ENCODE measurements at places on chromosomes 3 and 15.

- DNase-seq: no peak
These were observed 30.5 kb downstream of the PCSK6 start for GRCh38 chr15:101458908-101459578.

DNA sequence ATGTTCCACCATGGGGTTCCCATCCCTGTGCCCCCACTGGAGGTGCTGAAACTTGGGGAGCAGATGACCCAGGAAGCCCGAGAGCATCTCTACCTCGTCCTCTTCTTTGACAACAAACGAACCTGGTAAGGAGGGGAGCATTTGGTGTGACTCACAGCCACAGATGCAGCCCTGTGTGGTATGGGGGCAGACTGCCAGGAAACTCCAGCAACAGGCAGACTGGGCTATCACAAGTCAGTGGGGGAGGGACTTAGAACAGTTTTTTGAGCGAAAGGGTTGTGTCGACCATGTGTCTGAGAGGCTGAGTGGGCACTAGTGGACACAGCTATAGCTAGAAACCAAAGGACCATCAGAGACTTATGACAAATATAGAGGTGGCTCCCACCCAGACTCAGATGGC lies 3.4 kb upstream of the OGG1 start:
- no peak for DNase-seq

DNA sequence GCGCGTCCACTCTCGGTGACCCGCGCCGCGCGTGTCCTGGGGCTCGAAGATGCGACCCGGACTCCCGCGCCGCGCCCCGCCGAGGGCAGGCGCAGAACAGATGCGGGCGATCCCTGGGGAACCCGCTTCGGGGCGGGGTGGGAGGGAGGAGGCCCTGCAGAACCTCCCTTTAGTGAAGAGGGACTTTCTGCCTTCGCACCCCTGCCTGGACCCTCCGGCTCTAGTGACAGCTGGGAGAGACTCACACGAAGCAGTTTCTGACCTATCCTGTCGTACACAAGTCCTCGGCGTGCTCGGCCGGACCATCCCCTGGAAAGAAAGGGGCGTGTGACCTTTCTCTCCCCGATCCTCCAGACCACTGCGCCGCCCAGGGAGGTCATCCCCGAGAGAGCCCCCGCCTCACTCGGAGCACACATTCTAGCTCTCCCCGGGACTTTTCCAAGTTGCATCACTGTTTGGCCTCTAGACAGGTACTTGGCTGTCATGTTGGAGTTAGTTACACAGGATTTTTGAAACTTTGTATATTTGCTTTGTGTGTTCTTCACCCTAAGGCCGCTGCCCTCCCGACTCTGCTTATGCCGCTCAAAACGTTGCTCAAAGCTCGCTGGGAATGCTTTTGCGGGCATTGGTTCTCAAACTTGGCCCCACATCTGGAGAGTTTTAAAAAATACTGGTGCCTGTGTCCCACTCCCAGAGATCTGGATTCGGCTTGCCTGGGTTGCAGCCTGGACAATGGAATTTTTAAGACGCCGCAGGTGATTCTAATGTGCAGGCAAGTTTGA lies 582 bp downstream of the CGNL1 start:
- no peak for DNase-seq

- no peak for DNase-seq
These were observed 1324.6 kb downstream of the NSUN3 start for GRCh38 chr3:95387242-95388021.

GRCh38 chr15:42736178-42736792 lies 643 bp downstream of the CDAN1 start:
- no peak for DNase-seq

GRCh38 chr3:70889162-70890019 lies 577.0 kb upstream of the MDFIC2 start:
- DNase-seq: no peak

- DNase-seq: peak; percentile 45
These were observed 134.9 kb upstream of the TOPAZ1 start for GRCh38 chr3:44106756-44107155.

Data from LNCaP clone FGC (cell line).